ENCODE measurements at places on chromosomes 16 and 17.

DNA sequence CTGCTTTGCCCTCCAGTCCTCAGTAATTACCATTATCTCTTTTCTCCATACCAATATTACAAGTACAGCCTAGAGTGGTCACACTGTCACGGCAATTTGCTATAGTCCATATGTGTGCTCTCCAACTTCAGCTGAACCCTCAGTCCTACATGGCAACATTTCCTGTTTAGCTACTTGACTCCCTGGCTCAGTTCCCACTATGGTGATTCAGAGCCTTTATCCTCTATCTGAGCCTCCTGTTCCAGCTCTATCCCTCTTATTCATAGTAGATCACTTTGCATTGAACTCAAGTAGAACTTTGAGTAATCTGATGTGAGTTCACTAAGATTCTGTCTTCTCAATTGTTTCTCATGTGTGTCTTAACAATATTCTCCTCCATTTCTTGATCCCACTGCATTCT, 43.7 kb upstream of the GOSR1 start:
- DNase-seq: no peak

DNA sequence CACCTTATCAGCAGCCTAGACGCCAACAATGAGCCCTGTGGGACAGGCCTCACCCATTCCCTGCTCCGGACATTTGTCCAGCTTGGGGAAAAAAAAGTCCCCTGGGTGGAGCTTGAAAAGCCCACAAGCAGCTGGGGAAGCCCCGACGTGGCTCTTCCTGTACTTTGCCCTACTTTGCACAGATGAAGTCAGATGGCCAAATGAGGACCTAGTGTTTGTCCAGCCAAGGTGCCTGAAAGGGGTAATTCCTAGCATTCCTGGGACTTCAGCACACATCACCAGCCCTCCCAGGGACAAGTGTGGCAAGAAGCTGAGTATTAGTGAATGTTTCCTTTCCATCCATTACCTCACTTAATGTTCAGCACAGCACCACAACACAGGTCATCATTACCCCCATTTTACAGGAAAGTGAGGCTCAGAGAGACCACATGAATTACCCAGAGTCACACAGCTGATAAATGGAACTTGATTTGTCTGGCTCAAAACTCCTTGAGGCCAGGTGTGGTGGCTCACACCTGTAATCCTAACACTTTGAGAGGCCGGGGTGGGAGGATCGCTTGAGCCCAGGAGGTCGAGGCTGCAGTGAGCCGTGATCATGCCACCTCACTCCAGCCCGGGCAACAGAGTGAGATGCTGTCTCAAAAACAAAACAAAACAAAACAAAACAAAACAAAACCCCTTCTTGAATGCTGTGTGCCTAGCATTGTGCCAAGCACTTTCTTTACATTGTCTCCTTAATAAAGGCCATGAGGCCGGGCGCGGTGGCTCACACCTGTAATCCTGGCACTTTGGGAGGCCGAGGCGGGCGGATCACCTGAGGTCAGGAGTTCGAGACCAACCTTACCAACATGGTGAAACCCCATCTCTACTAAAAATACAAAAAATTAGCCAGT, 19.9 kb upstream of the PLLP start:
- DNase-seq: no peak

DNA sequence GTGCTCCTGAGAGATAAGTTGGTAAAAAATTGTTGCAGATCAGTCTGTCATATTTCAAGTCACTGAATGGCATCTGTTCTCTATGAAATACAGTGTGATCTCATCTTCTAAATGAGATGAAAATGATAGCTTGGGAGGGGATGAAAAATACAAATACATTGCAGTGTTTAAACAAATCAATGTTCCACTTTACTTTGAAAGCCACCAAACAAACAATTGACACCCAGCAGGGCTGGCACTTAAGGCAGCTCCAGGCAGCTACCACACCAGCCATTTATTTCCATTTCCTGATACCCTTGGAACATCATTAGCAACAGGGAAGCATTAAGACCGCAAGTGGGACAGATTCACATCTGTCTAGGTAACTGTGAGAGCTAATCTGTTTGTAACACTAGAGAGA, 827.6 kb upstream of the KIF2B start:
- no peak for DNase-seq

GRCh38 chr16:68072038-68072695, 13.0 kb upstream of the NFATC3 start:
- no peak for DNase-seq
